ENCODE measurements at places on chromosomes 11 and 22.

GRCh38 chr11:114070464-114071139, 11.1 kb downstream of the ZBTB16 start:
- DNase-seq: no peak

DNA sequence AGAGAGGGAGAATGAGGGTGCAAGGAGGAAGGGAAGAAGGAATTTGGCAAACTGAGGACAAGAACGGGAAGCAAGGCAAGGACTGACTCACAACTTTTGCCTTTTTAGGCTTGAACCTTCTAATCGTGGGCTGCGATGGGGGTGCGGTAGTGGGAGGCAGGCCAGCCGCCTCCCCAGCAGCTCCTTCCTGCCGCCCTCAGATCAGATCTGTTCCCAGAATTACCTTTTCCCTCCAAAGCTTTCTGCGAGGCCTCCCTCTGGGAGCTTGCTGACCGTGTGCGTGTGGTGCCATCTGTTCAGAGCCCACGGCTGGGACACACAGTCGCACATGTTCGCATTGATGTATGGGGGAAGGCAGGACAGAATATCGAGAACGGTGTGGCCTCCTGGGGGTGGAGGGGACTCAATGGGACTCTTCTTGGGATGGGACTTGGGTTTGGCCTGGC, 86.9 kb upstream of the PARVA start:
- DNase-seq: no peak

- no peak for DNase-seq
Measured at GRCh38 chr22:19905347-19906276, 36.0 kb upstream of the COMT start.

GRCh38 chr11:128757235-128757711, 63.4 kb downstream of the FLI1 start:
- DNase-seq: peak; percentile 48

- no peak for DNase-seq
Measured at GRCh38 chr11:7691759-7692350, 14.4 kb downstream of the OVCH2 start.

- no peak for DNase-seq
Measured at GRCh38 chr11:88312628-88313027, 24.9 kb downstream of the CTSC start.

- DNase-seq: no peak
Measured at GRCh38 chr22:22711532-22711913, 67.1 kb downstream of the GGTLC2 start.

DNA sequence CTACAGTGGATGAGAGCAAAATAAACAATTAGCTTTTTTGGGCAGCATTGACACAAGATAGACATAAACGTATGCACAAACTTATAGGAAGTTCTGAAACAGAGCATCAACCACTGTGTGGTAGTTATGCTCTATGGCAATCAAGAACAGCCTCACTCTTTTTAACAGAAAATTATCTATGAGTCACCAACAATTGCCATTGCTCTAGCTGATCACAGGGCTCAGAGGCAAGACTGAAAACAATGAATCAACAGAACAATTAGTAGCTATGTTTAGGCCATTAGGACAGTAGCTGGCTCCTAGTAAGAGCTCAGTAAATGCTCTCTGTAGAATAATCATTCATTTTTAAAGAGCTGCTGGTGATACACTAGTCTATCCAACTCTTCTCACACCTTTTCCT, 34.9 kb upstream of the PICALM start:
- DNase-seq: no peak

- DNase-seq: no peak
Measured at GRCh38 chr11:114057147-114057546, 2.4 kb upstream of the ZBTB16 start.

DNA sequence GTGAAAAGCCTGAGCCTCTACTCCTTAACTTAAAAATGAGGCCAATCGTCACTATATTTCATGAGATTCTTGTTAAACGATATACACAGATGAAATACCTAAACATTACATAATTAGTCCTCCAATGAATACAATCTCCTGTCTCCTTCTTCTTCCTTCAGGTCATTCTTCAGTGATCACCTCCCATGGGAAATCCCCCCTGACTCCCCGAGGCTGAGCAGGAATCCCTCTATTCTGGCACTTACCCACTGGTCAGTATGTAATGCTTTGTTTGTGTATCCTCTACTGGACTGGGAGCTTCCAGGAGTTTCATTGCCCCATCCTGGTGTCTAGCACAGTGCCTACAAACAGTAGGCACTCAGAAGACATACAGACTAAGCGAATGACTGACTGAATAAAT, 52.3 kb downstream of the RAB38 start:
- no peak for DNase-seq

DNA sequence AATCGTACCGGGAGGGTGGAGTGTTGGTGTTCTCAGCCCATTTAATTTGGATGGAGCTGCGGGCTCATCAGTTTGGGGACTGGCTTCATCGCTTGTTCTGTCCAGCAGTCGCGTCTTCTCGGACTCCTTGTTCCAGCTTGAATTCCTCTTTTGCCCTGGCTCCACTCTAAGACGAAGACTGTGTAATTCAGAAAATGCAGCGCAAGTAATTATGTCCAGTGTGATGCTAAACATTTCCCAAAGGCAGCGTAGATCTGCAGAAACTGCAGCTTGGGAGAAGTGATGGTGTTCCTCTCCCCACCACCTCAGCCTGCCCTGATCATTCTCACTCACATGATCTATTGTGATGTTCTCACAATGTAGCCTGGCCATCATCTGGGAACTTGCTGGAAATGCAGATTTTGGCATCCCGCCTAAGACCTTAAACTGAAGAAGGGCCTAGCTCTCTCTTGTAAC, 666 bp downstream of the SLC25A18 start:
- DNase-seq: no peak

DNA sequence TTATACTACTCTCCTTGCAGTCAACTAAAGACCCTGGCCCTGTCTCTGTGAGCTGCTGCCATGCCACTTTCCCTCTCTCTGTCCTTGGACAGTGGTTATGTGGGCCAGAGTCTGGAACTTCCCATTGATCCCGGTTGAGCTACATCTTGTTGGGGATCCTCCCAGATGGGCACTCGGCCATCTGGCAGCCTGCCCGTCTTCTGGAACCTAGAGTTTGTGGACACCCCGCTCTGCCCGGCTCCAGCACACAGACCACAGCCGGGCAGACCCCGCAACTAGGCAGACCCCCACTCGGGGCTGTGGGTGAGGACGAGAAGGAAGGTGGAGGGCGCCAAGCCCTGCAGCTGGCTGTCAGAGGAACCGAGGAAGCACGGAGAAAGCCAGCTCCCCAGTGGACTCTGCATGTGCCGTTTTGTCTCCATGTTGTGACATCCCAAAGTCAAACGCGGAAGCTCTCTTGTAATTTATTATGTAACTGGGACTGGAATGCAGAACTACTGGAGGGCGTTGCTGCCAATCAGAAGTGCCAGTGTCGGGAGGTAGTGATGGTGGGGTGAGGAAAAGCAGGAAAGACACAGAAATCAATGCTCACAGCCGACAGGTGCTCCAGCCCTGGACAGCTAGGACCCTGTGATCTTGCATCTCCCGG, 207.7 kb downstream of the CEP164 start:
- DNase-seq: no peak

DNA sequence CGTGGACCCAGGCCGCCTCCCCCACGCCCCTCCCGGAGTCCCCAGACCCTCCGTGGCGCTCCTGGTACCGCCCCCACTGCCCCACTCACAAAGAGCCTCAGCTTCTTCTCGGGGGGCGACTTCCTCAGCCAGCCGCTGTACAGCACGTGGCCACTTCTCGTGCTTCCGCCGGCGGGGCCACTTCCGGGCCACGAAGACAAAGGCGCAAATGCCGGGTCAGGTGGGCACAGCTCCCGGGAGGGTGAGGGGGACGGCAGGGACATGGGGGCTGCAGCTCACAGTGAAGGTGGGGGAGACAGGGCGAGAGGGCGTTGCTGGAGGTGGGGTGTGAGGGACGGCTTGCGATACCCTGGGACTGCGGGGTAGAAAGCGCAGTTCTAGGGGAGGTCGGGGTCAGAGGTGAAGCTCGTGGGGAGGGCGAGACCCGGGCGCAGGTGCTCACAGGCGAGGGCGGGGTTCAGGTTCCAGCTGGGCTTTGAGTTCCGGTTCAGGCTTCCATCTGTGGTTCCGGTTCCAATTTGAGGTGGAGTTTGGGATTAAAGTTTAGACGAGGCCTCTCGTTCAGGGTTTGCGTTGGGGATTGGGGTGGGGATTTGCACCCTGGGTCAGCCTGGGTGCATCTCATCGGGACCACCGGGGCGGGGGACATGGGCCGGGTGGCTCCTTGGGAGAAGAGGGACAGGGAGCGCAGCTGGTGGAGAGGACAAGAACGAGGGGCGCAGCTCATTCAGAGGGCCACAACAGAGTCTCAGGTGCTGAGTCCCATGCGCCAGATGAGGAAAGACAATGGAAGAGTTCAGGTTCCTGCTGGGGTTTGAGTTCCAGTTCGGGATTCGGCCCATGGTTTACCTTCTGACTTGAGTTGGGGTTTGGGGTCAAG, at the start of gene GAB4:
TSS of gene GAB4 (minus strand) at position 371 of the 880 bp plus-strand sequence. CDS start at position 263, 108 bp downstream.
- DNase-seq: no peak

GRCh38 chr11:117442869-117443239, 115.2 kb downstream of the CEP164 start:
- no peak for DNase-seq

GRCh38 chr11:113563766-113564526, 88.7 kb upstream of the DRD2 start:
- no peak for DNase-seq

GRCh38 chr11:60566776-60567175, 51.6 kb downstream of the MS4A13 start:
- DNase-seq: no peak

DNA sequence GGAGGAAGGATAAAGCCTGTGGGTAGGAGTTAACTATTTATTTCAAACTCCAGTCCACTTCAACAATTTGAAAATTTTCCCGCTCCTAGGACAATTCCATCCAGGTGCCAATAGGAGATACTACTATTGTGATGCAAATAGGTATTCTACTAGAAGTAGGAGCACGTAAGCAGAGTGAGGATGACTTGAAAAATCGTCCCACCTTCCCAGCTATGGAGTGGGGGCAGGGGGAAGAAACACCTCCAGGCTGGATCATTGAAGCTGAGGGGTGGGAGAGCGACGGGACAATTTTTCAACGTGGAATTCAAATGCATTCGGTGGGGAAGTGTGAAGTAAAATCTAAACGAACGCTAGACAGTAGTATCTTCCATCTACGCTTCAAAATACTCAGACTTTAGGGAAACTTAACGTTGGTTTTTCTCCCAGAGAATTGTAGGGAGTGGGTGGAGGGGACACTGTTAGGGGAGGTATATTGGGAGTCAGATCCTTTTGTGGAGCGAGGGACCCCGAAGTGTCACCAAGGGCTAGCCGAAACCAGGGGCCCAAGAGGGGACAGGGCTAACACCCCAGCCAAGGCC, 523 bp upstream of the ARHGAP42 start:
- no peak for DNase-seq

DNA sequence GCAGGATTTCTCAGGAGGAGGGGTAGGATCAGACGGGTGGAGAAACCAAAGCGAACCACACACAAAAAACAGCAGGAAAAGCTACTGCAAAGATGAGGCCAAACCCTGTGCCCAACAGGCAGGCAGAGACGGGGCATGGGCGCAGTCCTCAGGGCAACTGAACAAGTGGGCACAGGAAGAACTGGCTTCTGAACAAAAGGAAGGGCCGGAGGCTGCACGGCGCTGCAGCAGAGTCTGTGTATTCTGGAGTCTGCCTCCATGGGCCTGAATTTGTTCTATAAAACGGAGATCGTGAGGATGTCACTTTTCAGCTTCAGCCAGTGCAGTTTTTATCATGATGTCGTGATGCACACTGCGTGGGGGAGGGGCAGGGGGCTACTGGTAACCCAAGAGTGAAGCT, 1026.0 kb downstream of the TBC1D22A start:
- no peak for DNase-seq

DNA sequence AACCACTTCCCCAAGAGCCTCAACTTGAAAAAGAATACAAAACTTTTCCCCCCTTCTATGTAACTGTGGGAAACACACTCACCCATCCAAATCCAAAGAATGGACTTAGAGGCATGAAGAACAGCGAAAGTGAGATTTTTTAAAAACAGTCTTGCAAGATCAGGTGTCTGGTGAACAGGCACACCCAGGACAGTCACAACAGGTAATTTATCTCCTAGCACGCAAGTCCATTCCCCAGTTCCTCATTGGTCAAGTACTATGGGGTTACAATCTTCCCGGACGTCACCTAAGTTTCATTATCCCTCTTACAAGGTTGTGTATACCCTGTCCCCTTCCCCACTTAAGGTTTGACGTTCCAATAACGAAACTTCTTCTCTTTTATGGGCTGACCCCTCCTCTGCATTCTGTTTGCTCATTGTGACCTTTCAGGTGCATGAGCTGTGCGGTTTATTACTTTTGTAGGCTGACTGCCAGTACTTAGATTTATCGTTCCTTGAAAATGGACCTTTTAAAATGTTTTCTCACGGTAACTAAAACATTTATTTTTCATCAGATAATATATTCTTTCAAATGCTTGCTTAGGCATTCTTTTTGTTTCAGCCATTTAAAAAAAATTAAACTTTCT, 1401.9 kb downstream of the FAM181B start:
- DNase-seq: no peak

DNA sequence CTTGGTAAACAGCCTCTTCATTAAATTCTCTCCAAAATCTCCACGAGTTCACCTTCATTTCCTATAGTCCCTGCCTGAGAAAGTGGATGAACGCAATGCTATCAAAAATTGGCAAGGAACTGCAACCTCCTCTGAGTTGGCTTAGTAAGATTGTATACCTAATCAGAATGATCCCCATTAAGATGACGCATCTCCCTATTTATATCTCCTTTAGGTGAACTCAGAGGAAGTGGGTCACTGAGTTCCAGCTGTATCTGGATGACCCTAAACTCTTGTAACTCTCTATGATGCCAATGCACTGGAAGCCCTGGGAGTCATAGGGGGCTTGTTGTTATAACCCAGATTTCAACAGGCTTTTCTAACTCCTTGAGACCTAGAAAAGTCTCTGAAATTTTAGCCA, 48.2 kb downstream of the OR10A6 start:
- no peak for DNase-seq

GRCh38 chr11:103862094-103862801, 174.2 kb upstream of the DDI1 start:
- DNase-seq: no peak

DNA sequence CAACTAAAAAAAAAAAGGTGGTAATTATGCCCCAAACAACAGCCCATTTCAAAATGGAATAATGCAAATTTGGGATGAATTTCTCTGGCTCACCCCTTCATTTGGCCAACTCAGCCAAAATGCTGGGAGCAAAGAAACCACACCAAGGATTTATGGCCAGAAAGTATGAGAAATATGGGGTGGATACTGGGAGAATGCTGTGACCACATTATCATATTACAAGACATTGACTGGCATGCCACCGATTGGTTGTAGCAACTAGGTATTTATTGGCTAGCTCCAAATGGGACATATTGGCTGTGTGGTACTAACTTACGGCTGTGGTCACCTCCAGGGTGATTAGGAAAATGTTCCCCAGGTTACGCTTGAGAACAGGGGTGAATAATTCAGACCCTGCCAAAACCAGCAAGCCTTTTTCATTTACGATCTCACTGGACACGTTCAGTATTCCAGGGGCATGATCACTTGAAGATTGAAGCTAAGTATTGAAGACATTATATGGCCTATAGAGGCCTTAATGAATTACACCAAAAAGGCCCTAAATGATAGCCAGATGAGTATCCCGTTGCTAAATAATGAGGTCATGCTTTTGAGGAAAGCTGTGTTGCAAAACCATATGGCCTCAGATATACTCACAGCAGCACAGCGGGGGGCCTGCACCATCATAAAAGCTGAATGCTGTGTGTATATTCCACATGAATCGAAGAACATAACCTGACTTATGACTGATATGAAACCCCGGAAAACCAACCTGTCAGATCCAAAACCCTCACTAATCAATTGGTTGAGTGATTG, 3.8 kb upstream of the FDX1 start:
- DNase-seq: no peak

GRCh38 chr11:126062679-126063506, at the start of gene CDON:
TSS of gene CDON (minus strand) at chr11:126062866. CDS start at chr11:126023476, 39,390 bp downstream.
- DNase-seq: peak; percentile 91

Measured in T-helper 9 cell (primary cell).